ENCODE measurements at places on chromosomes 6 and 20.

DNA sequence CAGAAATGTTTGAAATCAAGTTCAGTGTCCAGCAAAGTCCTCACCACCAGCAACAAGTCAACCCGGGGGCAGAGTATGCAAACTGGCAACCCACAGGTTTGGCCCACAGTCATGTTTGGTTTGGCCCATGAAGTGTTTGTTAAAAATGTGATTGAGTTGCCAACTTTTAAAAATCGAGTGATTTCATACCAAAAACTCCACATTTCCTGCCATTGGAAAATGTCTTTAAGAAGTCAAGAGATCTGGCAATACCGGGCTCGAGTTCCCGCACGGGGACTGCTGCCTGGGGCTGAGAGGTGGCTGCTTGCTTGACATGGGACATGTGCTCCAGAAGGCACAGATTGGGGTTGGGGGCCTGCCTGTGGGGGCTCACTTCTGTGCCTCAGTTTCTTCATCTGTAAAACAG lies 36.1 kb downstream of the PREX1 start:
- DNase-seq: no peak

DNA sequence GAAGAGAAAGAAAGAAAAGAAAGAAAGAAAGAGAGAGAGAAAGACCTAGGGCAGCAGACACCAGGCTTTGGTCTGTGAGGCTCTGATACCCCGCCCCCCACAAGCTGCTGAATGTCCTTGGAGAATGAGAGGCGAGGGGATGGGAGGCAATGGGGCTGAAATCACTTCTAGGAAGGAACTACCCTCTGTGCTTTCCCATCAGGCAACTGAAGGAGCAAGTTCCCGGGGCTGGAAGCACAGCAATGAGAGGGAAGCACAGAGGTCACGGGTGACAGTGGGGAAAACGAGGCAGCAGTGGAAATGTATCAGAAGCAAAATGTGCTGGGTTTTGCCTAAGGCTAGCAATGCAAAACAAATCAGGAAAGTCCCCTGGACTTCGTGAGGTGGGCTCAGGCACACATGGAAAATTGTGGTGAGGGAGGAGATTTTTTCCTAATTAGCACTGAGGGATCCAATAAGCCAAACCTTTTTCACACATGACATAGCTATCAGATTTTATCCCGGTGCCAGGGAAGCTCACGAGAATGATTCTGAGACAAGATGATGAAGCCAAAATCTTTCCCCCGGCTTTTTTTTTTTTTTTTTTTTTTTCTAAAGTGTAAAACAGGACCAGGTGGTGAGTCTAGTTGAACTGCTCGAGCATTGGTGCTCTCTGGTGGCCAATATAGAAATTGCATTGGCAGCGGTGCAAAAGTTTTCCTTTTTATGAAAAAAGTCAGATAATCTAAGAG lies 16.8 kb upstream of the ARFGEF2 start:
- peak; percentile 70 for DNase-seq

DNA sequence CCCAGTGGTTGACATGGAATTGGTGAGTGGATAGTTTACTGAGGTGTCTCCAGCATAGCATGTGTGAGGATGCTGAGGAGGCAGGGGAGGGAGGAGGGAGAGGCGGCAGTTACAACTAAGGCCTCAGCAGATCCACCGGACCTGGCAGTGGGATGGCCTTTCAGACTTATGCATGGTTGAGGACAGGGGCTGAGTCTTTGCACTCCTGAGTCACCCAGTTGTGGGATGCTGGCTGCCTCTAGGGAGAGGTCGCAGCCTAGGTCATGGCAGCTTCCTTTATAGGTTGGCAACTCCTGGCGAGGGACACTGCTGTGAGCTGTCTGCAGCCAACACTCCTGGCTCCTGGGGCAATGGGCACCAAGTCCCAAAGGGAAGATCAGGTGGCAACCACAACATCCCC lies 380.3 kb downstream of the PREX1 start:
- no peak for DNase-seq

DNA sequence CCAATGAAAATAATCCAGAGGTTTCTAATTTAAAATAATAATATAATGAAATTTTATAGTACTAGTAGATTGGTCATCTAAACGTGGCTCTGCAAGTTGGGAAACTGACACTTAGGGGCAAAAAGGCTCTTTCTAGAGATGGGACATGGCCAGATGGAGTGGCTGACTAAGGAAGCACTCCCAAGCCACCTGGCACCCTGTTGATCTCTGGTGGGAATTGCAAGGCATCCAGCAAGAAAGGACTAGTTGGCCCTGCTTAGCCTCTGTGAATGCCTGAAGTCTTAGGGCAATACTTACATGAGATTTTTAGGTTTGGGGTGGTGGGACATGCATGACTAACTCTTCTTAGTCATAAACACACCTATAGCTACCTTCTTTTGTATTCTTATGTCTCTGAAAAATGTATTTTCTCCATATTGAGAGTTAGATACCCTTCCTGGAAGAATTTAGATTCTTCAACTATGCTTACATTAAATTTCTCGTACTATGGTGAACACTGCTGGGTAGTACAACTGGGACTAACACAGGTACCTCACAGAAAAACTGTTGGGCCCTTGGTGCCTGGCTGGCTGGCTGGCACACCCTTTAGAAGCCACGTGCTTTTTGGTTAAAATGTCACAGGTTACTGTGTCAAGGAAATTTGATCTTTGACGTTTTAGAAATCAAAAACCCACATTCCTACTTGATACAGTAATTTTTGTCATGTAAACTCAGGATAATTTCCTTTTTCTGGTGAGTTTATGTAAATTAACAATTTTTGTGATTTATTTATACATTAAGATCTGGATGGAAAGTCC lies 25.0 kb upstream of the SH3BGRL2 start:
- DNase-seq: no peak

DNA sequence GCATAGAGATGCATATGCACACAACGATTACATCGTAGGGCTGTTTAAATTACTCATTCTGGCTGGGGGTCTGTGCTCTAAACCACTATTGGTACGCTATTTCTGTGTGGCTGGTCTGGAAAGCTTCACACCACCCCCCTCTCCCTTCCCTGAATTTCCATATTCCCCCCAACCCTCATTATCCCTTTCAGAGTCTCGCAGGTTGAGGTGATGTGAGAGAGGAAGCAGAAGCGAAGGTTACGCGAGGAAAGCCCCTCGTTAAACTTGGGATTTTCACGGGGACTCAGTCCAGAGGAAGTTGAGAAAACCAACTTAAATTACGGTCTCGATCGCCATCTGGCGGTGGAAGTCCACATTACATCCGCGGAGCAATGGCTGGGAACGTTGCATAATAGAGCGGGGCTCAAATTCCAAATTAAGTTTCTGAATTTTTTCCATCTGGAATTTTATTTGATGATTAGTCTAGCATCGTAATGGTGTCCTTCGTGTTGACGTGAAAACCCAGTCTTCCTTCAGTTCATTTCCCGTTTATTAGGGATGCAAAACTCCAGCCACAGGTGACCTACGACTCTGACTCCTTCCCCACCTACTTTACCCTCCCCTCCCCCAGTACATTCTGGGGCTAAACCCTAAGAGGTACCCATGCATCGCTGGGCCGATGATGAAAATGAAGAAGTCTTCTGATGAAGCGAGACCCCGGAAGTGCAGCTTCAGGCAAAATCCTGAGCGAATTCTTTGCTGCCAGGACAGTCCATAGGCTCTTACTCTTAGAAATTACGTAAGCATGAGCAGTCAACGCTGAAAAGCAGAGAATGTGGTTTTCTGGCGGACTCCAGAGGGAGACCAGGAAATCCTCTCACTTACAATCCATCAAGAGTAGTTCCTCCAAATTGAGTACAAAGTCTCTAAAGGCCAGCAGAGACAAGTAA lies 19.7 kb downstream of the HLA-DOB start:
- peak; percentile 90 for DNase-seq

DNA sequence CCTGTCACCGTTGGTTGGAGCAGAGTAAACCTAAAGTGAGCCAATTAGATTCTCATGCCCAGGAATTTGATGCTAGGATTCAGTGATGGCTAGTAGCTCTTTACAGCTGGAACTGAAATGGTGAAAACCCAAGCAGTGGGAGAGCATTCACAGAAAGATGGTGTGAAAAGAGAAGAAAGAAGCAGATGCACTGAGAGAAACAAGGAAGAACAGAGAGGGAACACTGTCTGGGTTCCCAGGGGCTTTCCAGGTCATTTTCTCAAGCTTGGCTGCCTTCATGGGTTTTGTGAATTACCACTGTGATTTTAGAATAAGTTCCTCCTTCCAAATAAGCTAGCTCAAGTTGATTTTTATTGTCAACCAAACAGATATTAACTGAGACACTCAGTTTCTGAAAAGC lies 104.1 kb upstream of the AKIRIN2 start:
- no peak for DNase-seq

- DNase-seq: no peak
Observed at GRCh38 chr6:148835920-148836441, 89.2 kb downstream of the UST start.

DNA sequence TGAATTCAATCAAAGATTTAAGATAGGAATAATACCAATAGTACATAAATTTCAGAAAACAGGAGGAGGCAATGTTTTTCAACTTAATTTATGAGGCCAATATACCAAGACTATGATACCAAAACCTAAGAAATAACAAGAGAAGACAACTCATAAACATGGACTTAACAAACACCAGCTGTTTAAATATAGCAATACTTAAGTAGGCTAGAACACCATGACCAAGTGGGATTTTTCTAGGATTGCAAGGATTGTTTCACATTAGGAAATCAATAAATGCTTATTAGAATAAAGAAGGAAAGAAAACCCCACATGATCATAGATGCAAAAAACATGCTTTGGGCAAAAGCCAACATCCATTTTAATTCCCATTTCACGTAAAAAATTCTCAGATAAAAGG lies 355.1 kb downstream of the EPM2A start:
- DNase-seq: no peak

- peak; percentile 88 for DNase-seq
Observed at GRCh38 chr6:131281471-131282270, 146.4 kb downstream of the AKAP7 start.

- DNase-seq: no peak
Observed at GRCh38 chr6:6962699-6963098, 145.1 kb upstream of the RREB1 start.

- peak; percentile 93 for DNase-seq
Observed at GRCh38 chr6:89379281-89379680, 26.8 kb upstream of the UBE2J1 start.
